NCI-H1048 (cell line): ENCODE measurements at places on chromosomes 11 and 22.

DNA sequence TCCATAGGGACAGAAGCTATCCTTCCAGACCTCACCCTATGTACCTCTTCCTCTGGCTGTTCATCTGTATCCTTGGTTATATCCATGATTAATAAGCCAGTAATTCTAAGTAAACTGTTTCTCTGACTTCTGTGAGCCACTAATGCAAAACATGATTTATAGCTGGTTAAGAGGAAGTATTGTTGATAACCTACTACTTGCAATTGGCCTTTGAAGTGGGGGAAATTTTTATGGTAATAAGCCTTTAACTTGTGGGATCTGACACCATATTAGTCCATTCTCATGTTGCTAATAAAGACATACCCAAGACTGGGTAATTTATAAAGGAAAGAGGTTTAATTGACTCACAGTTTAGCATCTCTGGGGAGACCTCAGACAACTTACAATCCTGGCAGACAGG is 21.9 kb downstream of the CASP12 start:
- peak; percentile 0 for DNase-seq

GRCh38 chr11:98183034-98183433 is 837.7 kb upstream of the CNTN5 start:
- DNase-seq, result no peak

DNA sequence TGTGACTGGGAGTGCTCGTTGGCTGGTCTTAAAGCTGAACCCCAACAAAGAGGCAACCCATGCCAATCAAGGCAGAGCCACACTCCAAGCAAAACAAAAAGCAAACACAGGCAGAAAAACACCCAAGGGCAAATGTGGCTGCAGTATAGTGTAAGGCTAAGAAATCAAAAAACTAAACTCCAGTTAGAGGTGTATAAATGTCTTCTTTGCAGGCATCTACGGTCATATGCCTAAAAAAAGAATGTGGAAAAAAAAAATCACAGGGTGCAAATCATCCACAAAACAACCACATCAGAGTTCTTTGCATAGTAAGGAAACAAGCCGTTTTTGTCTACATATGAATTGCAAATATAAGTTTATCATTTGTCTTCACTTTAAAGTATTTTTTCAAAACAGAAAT is 27.8 kb downstream of the ARFGAP3 start:
- DNase-seq, result no peak

DNA sequence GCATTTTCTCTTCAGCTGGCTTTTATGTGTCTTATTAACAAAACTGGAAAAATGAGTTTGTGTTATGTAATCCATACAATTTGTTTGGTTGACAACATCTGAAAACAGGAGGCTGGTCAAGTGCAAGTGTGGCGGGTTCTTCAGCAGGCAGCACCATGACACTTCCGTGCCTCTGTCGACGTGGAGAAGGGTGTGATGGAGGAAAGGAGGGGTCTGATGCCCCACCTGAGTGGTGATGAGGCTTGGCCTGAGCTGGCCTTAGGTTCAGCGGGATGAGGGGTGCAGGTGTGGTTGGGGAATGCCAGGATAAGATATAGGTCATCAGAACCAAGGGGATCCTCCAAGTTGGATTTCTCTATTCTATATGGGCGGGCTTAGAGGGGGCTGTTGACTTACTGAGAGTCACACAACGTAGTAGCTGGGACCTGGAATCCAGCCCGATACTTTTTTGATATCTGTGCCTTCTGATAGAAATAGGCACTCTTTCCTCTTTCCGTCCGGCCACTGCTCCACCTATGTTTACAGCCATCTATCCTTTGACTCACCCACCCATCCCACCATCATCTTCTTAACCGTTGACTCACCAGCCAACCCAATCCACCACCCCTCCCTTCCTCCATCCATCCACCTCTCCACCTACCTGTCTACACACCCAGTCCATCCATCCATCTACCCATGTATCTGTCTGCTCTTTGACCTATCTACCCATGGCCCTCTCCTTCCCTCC is 29.0 kb downstream of the SHANK3 start:
- no peak for DNase-seq

DNA sequence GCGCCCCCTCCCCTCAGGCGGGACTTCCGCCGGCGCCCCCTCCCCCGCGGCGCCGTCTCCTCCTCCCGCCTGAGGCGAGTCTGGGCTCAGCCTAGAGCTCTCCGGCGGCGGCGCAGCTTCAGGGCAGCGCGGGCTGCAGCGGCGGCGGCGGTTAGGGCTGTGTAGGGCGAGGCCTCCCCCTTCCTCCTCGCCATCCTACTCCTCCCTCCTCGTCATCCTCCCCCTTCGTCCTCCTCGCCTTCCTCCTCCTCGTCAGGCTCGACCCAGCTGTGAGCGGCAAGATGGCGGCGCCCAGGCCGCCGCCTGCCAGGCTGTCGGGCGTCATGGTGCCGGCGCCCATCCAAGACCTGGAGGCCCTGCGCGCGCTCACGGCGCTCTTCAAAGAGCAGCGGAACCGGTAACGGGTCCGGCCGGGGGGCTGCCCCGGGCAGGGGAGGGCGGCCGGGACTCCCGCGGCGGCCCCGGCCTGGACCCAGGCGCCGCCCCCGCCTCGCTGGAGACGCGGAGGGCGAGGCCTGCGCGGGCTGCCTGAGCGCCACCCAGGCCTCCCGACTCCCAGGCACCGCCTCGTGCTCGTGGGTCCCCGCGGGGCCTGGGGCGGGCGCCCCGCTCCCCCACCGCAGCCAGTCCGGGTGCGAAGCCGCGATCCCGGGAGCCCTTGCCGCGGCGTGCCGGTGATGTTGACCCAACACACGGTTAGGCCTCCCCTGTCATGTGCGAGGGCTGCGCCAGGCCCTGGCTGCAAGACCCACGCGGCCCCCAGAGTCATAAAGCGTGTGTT is at the start of gene ATXN10:
TSS of gene ATXN10 (plus strand) at position 52 of the 781 bp plus-strand sequence. CDS start at position 282, 230 bp downstream.
- DNase-seq, result no peak

- no peak for DNase-seq
These were observed 7.4 kb upstream of the PMM1 start for GRCh38 chr22:41596776-41597634.

GRCh38 chr22:46525389-46526243 is 11.8 kb downstream of the CELSR1 start:
- no peak for DNase-seq

GRCh38 chr11:46721286-46721685 is 2.3 kb downstream of the F2 start:
- no peak for DNase-seq

GRCh38 chr11:134636071-134636470 is 224.0 kb upstream of the B3GAT1 start:
- no peak for DNase-seq

- DNase-seq, result no peak
These were observed 34.4 kb upstream of the SMTN start for GRCh38 chr22:31046539-31047226.

GRCh38 chr11:132937016-132937415 is 595.3 kb downstream of the OPCML start:
- no peak for DNase-seq

DNA sequence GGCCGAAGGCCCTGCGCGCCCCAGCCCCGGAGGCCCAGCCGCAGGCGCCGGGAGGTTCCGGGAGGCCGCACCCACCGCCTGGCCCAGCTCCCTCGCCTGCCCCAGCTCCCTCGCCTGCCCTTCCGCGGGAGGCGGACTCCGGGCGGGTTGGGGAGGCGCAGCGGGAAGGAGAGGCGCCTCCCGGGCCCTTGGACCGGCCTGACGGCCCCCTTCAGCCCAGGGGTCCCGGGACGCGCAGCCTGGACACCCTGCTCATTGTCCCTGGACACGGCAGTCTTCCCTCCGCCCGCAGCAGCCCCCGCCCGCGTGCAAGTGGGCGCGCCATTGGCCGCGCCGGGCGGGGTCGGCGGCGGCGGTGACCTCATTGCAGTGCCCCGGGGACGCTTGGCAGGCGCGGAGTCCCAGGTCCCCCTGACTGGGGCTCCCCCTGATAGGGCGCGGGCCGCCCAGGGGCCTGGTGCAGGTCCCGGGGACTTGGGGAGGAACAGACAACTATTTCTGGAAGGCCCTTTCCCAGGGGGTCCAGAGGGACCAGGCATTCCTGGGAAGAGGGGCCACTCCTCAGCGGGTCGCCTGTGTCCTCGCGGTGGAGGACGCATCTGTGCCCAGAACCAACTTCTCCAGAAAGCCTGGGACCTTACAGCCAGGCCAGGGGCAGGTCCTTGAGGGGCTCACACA is 501 bp downstream of the CD151 start:
- no peak for DNase-seq

DNA sequence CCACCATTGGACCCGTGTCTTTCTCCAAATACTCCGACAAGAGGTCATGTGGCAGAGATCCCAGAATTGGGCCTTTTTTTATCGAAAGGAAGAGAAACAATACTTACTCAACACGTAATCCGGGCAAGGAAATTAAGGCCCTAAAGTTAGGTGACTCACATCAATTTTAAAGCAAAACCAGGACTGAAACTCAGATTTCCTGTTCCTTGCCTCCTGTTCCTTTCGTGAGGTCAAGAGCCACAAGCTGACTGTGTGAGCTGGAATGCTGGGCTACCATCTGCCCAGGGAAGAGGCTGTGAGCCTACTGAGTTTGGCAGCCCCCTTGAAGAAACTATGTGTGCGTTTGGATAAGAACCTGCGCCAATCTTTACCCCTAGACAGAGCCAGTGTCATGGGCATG is 27.1 kb upstream of the MRGPRX2 start:
- DNase-seq, result no peak

- no peak for DNase-seq
These were observed 195.8 kb downstream of the HIPK3 start for GRCh38 chr11:33452836-33453624.
